ENCODE measurements at places on chromosomes 6 and 20.

GRCh38 chr6:15026832-15027231 is 219.0 kb upstream of the JARID2 start:
- DNase-seq = peak; percentile 14

DNA sequence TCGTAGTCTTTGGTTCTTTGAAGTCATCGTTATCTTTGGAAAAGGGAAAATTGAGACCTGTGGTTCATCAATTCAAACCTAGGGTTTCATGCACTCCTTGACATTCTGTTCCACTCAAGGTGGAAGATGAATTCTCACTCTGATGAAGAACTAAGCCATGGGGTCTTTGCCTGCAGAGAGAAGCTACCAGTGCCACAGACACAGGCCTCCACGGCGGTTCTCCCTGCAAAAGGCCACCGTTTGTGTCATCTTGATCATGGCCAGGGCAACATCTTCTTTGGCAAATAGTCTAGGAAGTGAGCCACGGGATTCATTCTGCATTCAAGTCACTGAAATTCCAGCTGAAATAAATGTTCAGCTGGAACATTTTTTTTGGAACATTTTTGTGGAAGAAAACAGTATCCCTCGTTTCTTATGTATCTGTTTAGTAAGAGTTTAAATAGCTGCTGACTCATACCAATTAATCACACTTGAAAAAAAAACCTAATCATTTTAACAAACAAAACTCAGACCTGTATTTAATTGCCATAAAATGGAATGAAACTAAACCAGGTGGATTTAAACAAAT is 206.0 kb upstream of the FOXQ1 start:
- no peak for DNase-seq

DNA sequence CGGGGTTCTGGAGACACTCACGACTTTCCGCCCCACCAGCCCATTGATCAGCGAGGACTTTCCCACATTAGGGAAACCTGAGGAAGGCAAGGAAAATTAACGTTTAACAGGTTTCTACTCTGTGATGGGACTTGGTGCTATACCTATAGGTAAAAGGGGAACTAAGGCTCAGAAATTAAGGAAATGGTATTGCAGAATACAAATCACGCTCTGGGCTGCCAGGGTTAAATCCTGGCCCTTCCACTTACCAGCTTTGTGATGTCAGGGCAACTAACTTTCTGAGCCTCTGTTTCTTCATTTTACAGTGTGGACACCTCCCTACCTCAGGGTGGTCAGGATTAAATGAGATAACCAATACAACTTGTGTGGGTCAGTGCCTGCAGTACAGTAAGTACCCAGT is 8.8 kb downstream of the GNL1 start:
- DNase-seq = no peak

- no peak for DNase-seq
These were observed 123.5 kb downstream of the GRM4 start for GRCh38 chr6:34022250-34022872.

DNA sequence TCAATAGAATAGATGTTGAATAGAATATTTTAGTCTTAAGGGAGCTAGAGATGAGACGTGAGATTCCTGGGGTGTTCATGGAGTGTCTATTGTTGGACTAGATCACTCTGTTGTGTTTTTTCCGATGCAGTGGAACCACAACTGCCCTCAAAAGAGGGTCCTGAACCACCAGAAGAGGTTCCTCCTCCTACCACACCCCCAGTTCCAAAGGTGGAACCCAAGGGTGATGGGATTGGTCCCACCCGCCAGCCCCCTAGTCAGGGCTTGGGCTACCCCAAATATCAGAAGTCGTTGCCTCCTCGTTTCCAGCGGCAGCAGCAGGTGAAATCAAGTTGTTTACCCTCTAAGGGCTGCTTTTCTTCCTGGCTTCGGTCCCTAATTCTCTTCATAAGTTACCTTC is 8.5 kb downstream of the PRRC2A start:
- DNase-seq = no peak

- no peak for DNase-seq
These were observed 243.2 kb downstream of the ANKRD60 start for GRCh38 chr20:57985278-57985677.

- no peak for DNase-seq
These were observed 69.2 kb upstream of the PIM1 start for GRCh38 chr6:37100745-37101144.

DNA sequence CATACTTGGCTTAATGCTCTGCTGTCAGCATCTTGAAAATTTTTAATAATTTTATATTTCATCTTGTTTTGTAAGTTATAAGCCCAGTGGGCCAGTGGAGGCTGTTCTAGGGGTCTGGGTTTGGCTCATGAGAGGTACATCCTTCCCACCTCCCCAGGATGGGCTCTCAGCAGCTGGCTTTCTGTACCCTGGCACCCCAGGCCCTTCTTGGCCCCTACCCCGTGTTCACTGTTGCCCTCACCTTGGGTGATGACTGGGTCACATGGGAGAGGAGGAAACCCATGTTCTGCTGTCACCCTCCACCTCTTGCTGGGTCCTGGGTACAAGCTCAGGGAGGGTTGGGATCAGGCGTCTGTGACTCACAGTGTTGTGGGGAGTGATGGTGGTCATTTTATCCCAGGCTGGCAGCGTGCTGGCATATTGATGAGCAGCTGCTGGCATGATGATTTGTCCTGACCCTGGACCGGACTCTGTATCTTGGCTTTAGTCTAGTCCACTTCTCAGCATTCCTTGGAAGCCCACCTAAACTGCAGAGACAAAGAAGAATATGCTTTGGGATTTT is 34.6 kb downstream of the SLC16A10 start:
- no peak for DNase-seq

DNA sequence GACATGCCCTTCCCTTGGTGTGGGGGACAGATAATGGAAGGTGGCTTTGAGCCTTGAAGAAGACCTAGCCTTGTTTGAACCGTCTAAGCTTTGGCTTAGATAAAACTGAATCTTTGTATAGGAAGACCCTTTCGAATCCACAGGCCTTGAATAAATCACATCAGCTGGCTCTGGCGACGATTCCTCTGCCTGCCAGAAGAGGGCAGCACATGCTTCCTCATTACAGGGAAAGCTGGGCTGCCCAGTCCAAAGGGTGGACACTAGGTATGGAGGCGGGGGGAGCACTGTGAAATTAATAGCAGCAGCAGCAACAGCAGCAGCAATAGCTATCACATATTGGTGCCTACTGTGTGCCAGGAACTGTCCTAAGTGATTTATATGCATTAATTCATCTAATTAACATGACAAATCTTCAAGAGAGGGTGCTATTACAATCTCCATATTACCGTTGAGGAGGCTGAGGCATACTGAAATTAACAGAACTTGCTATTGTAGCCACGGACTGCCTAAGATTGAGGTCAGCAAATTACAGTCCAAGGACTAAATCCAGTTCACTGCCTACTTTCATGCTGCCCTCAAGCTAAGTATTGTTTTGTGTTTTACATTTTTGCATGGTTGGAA is 85.1 kb downstream of the CLIC5 start:
- peak; percentile 38 for DNase-seq

- DNase-seq = no peak
These were observed 6.6 kb downstream of the TOP1 start for GRCh38 chr20:41035207-41035606.

GRCh38 chr20:31662372-31662854 is 24.7 kb downstream of the COX4I2 start:
- no peak for DNase-seq

DNA sequence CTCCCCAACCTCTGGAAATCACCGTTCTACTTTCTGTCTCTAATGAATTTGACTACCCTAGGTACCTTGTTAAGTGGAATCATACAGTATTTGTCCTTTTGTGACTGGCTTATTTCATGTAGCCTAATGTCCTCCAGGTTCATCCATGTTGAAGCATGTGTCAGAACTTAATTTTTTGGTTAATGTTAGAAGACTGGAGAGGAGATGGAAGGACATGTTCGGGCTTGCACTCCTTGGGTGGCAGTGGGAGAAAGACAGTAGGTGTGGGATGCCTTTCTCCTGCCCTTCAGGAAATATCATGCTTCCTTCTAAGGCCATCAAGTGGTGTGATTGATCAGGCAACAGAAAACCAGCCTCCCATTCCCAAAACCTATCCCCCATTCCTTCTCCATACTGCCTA is 61.1 kb upstream of the RNF144B start:
- no peak for DNase-seq

DNA sequence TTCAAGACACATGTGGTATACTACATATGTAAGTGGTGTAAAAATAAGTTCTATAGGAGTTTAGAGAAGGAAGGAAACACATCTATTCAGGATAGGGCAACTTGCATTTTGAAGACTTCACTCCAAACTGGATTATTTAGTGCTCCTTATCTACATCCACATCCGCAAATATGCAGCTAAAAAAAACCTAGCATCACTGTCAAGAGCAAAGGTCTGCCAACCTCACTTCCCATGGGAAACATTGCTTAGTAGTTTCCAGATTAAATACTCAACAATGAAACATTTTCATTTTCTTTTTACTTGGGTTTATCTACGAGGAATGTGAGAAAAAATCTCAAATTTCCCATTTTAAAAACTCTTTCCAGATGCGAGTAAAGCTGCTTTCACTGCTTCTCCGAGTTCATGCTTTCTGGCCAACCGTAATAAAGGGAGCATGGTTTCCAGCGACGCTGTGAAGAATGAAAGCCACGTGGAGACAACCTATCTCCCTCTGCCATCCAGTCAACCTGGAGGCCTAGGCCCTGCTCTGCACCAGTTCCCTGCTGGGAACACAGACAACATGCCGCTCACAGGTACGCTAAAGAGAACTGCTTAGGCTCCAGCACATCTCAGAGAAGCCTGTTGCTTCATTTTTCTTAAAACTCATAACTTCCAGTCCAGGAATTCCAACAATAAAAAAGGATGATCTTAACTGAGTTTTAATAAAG is 48.2 kb downstream of the RFX6 start:
- DNase-seq = no peak

GRCh38 chr6:159047891-159048685 is 3.3 kb upstream of the TAGAP start:
- DNase-seq = no peak

All from amniotic stem cell (primary cell).